Activated CD8-positive, alpha-beta memory T cell treated with anti-CD3 and anti-CD28 coated beads for 4 hours (primary cell): ENCODE measurements at places on chromosomes 4 and X.

GRCh38 chr4:25160714-25161592 is 704 bp upstream of the SEPSECS start:
- DNase-seq = no peak

DNA sequence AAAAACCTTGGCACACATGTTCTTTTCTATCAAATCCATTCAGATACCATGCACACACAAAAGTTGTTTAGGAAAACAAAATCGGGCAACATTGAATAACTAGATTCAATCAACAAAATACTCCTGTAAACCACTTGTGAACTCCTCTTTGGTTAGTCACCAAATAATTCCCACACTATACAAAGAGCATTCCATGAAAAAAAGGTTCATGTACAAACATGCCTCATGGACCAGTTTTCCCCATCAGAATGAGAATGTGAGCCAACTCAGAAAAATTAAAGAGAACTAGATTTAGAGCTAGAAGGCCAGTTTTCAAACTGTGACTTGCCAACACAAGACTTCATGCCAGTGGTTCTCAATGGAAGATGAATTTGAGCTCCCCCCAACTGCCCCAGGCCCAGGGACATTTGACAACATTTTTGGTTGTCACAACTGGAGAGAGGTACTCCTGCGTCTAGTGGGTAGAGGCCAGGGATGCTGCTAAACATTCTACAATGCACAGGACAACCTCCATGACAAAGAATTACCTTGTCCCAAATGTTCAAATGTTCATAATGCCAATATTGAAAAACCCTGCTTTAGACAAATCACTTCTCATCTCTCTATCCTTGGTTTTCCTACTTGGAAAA is 55.4 kb downstream of the GPC3 start:
- DNase-seq = no peak

DNA sequence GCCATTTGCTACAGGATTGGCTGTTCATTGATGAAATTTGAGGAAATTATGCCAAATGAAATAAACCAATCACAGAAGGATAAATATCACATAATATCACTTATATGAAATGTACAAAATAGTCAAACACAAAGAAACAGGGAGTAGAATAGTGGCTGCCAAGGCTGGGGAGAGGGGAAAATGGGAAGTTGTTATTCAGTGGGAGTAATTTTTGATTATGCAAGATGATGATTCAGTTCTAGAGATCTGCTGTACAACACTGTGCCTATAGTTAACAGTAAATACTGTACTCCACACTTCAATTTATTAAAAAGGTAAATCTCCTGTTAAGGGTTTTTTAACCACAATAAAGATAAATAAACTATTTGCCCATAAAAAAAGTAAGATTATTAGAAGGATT is 101.1 kb downstream of the TMA16 start:
- DNase-seq = no peak

DNA sequence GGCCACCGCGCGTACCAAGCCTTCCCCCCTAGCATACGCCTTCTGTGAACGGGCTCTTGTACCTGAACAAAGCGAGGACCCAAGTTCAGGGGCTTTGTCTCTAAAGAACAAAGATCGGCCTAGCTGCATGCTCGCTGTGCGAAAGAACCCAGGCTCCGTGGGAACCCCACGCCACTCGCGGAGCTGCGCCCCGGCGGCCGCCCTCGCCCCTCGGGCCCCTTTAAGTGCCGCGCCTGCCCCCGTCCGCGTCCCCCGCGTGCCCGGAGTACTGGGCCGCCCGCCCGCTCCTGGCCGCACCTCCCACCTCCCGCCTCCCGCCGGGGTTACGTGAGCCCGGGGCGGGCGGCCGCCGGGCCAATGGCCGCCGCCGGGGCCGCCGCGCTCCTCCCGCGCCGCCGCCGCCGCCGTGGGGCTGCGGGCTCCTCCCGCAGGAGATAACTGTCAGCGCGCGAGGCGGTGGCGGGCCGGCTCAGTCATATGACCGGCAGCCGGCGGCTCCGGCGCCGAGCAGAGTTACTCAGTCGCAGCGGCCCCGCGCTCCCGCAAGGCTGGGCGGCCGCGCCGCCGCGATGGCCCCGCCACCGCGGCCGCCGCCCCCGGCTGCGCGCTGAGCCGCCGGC is at the start of gene FNIP2:
Gene FNIP2 (plus strand): TSS at position 472 of the 620 bp plus-strand sequence. CDS start 187 bp downstream, outside the sequence.
- DNase-seq = peak; percentile 42

DNA sequence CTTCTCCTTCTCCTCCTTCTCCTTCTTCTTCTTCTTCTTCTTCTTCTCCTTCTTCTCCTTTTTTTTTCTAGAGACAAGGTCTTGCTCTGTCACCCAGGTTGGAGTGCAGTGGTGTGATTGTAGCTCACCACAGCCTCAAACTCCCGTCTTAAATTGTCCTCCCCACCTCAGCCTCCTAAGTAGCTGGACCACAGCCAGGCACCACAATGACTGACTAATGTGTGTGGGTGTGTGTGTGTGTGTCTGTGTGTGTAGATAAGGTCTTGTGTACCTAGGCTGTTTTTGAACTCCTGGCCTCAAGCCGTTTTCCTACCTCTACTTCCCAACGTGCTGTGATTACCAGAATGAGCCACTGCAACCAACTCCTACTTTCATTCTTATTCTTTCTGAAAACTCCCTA is 390.9 kb downstream of the ADAM29 start:
- no peak for DNase-seq

- no peak for DNase-seq
These were observed 2.2 kb downstream of the NHS start for GRCh38 chrX:17377091-17377717.

DNA sequence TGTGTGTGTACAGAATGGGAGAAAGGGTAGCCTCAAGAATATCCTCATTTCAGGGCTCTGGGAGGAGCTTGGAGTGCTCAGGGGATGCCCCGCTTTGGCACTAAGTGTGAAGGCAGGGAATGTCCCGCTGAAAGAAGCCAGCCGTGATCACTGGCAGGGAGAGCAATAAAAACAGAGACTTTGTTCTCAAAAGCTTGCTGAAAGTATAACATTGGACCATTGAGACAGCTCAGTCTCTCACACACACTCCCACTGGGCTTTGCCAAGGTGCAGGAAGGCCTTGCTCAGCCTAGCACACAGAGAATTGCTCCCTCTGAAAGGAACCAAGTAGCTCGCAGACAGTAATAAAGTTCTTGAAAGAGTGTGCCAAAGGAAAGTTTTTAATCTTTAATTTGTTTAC is 143.8 kb upstream of the SLITRK2 start:
- DNase-seq = no peak

DNA sequence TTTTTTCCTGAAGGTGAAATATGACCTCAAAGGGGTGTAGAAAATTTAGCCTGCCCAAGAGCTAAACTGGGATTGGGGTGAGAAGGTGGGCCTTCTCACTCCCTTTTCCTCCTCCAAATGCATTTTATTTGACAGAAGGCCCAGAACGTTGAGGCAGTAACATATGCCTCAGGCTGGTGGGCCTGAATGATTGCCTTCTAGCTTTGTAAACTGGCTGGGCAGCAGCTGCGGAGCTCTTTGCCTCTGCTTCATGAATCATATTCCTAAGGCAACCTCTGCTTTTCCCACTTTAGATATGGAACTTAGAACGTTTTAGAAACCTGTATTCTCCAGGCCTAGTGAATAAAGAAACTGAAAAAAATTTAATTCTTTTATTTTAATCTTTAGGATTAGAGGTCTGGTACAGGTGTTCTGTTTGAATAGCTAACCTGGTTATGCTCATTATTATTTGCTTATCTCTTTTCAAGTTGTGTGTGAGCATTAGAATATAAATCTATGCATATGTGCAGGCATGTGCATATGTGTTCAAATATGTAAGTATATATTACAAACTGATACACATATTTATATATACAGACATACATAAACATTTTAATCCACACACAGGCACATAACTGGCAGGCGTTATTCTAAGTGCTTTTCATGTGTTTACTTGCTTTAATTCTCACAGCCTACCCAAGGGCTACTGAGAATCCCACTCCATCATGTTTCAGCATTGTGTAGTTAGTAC is 11.5 kb downstream of the PRDM8 start:
- DNase-seq = no peak

GRCh38 chrX:11970578-11971359 is 167.5 kb upstream of the FRMPD4 start:
- DNase-seq = no peak

DNA sequence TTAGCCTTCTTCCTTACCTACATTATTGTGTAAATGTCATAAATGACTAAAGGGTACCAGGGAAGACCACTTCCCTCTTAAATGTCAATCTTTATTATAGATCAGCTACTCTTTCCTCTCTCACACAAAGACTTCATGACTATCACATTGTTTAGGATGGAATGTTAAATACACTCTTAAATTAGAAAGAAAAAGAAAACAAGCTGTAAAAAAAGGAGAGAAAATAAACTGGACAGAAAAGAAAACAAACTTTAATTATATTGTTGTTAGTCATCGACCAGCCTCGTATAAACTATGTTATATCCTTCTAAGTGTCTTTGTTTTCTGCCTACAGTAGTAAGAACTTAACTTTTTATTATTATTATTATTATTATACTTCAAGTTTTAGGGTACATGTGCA is 666.4 kb upstream of the NR3C2 start:
- no peak for DNase-seq

DNA sequence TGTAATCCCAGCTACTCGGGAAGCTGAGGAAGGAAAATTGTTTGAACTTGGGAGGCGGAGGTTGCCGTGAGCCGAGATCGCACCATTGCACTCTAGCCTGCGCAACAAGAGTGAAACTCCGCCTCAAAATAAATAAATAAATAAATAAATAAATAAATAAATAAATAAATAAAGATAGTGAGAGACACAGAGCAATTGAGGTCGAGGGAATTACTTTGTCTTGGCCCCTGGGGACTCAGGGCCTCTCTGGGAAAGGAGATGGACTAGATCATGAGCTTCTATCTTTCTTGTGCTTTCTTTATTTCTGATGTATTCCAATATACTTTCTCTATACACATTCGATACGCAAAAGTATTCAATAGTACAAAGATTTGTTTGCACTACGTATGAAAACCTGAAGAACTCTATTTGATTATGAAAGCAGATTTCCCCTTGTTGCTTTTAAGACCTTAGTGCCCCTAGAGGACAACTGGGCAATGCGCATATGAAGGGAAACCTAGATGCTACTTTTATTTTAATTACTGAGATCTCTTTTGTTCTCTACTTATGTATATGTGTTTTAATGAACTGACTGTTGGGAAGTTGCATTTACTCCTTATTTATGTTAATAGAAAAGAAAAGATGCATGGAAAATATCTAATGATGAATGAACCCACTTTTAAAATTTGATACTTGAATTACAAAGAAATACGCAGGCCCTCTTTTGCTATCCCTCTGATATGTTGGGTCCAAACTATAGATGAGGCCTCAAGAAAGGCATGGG is 12.8 kb upstream of the ELOVL6 start:
- no peak for DNase-seq

DNA sequence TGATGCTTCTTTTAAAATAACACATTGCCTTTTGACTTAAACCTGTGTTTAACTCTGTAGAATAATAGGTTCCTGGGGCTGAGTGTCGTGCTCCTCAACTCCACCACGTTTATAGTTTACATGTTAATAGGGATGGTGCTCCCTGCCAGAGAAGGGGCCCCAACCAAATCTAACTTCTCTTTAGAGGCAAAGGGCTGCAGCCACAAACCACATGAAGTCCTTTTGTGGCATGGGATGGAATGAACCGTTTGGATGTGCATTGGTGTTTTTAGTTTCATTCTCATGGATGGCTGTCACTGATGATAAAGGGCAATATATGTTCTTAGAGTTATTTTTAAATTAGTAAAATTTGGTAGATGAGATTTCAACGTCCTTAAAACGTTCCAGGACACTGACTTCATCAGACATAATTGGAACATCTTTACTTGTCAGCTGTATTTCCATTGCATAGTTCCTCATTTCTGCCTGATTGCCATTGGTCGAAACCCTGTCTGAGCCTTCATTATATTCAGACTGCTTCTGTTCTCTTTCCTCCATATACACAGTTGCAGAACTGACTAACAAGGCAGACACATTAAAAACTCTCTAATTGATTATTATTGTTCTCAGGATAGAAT is 60.4 kb upstream of the HPF1 start:
- no peak for DNase-seq

GRCh38 chr4:96103086-96103485 is 263.2 kb downstream of the PDHA2 start:
- DNase-seq = no peak

GRCh38 chr4:83115656-83116285 is 1.2 kb upstream of the PLAC8 start:
- DNase-seq = no peak

DNA sequence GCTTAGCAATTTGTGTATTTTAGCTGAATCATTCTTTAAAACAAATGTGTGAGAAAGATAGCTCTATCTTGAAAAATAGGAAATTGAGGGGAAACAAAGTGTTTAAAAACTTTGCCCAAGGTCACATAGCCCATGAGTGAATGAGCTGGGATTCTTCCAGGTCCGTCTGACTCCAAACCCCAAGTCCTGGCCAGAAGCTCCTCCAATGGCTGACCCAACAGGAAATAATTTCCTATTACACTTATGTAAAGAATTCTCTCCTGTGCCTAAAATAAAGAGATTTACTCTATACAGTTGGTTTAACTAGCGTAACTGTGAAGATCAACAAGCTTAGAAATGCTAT is 287.6 kb downstream of the ARHGAP24 start:
- DNase-seq = no peak

- DNase-seq = no peak
These were observed 28.5 kb upstream of the PTPN13 start for GRCh38 chr4:86565651-86566050.

- DNase-seq = no peak
These were observed 19.2 kb upstream of the RNF4 start for GRCh38 chr4:2449511-2450392.

DNA sequence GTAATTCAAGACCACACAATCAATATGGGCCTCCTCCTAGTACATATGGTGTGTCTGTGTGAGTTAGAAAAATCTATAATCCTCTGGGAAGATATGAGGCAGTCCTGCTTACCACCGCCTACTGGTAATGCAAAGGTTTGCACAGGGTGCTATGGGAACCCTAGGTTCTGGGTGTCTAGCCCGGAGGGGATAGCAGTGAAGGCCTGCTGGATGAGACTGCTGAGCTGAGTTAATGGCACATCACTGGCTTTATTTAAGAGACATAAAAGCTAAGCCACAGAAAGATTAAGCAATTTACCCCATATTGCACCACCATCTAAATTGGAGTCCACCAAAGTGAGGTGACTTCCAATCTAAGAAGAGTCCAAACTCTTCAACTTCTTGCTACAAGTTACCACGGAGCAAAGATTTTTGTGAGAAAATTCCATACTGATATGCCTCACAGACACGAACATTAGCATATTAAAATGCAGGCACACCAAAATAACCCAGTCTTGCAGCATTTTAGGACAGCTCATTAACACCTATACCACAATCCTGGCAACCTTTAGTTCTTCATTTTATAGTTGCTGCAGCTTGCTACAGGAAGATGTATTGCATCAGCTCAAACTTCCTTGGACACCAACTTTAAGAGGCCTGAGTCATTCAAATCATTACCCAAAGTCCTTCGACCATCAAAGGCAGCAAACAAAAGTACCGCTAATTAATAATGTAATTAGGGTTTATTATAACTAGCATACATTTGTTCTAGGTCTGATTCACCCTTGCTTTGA is 13.7 kb downstream of the DGKK start:
- no peak for DNase-seq

GRCh38 chrX:148811236-148811635 is 310.8 kb downstream of the AFF2 start:
- DNase-seq = no peak
